ENCODE measurements at places on chromosomes 2 and 18.

- DNase-seq, result no peak
Observed at GRCh38 chr18:77967791-77968190, 718.1 kb downstream of the GALR1 start.

GRCh38 chr18:37362158-37362890 lies 203.3 kb downstream of the CELF4 start:
- DNase-seq, result no peak

- DNase-seq, result no peak
Observed at GRCh38 chr2:177074099-177074710, 138.4 kb upstream of the HNRNPA3 start.

GRCh38 chr2:140679752-140680151 lies 1451.1 kb downstream of the LRP1B start:
- DNase-seq, result no peak

DNA sequence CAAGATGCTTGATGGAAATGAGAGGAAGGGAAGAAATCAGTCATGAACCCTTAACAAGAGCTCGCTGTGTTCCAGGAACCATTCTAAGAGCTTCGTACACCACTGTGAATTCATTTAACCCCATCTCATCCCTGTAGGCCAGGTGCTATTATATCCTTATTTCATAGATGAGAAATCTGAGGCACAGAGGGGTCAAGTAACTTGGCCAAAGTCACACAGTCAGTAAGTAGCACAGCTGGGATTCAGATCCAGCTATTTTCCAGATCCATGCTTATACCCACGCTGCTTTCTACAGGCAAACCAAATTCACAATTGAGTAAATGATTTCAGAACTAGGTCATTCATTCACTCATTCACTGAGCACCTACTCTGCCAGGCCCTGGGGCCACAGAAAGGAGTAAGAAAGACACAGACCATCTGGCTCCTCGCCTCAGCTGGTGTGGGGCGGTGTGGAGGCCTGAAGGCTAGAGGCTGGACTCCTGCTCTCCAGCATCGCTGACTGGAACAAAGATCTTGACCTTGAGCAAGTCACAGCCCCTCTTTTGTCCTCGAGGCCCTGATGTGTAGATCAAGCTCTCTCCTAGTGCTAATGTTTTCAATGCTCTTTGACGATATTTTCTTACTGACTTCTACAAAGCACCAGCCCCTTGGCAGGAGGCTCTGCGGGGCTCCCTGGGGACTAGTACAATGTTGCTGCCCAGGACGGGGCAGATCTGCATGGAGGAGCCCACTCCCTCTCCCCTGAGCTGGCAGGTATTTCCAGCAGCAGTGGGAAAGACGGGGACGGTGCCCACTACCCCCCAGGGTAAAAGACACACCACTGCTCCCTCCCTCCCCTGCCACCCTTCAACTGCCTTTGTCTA lies 26.5 kb downstream of the STEAP3 start:
- DNase-seq, result no peak

DNA sequence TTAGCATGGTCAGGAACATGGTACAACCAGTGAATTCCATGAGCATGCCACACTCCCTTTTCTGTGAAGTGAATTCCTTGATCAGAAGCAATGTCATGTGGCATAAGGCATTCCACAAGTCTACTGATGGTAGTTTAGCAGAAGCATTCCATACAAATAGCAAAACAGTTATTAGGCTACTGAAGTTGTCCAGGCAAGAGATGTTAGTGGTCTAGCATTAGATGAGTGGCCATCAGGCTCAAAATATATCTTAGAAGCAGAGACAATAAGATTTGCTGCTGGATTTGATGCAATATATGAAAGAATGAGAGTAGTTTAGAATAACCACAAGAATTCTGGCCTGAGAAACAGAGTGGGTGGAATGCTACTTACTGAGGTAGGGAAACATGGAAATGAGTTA lies 355.3 kb upstream of the NRXN1 start:
- no peak for DNase-seq

GRCh38 chr2:143399631-143400069 lies 270.4 kb downstream of the ARHGAP15 start:
- DNase-seq, result no peak

DNA sequence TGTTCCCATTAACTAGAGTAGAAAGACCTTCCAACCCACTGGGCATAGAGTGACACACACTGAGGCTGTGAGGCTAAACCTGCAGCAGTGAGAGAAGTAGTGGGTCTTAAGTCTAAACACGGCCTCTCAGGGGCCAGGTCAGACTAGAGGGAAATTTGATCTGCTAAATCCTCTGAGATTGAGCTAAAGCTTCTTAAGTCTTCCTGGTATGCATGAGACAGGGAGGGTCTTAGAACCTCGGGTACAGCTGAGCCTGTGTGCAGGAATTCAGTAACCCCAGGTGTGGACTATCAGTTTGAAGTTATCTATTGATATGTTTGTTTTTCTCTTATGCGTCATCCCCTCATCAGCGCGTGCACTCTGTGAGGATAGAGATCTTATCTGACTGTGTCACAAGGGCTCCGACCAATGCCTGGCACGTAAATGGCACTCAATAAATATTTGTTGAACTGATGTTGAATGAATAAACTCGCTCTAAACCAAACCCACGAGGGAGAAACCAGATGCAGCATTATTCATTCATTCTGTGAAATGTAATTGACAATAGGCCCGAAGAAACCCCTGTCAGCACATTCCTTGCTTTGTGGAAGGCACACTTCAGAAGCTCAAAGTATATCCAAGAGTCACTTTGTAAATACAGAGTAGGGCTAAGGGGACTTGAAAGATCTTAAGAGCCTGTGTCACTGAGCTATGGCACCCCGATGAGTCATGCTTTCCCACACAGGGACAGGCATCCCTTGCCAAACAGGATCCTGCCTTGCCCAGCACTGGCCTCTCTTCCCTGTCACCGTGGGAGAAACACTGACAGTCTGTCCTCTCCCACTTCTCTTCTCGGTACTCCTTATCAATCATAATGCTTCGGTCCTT lies 21.7 kb upstream of the RAB10 start:
- DNase-seq, result no peak

GRCh38 chr2:65121-65520 lies 18.8 kb upstream of the FAM110C start:
- DNase-seq, result no peak

GRCh38 chr2:240639566-240639965 lies 14.3 kb downstream of the GPR35 start:
- DNase-seq, result peak; percentile 10

GRCh38 chr2:95759481-95760246 lies 167.9 kb downstream of the TRIM43 start:
- no peak for DNase-seq

GRCh38 chr2:82852787-82853186 lies 1606.3 kb downstream of the SUCLG1 start:
- no peak for DNase-seq

DNA sequence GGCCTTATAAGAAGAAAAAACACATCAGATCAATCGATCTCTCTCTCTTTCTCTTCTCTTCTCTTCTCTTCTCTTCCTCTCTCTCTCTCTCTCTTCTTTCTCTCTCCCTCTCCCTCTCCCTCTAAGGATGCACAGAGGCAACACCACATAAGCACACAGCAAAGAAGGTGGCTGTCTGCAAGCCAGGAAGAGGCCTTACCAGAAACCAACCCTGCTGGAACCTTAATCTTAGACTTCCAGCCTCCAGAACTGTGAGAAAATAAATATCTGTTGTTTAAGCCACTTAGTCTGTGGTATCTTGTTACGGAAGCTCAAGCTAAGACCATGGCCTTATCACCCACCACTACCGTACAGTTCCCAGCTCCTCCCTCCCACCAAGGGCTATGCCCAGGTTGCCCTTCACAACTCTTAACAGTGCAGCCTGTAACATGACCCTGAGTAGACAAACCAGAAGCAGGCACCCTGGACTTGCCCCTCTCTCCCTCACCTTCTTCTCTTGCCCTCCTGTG lies 25.2 kb upstream of the TMEM237 start:
- DNase-seq, result no peak

- DNase-seq, result no peak
Observed at GRCh38 chr2:42602218-42602875, 33.9 kb downstream of the MTA3 start.

DNA sequence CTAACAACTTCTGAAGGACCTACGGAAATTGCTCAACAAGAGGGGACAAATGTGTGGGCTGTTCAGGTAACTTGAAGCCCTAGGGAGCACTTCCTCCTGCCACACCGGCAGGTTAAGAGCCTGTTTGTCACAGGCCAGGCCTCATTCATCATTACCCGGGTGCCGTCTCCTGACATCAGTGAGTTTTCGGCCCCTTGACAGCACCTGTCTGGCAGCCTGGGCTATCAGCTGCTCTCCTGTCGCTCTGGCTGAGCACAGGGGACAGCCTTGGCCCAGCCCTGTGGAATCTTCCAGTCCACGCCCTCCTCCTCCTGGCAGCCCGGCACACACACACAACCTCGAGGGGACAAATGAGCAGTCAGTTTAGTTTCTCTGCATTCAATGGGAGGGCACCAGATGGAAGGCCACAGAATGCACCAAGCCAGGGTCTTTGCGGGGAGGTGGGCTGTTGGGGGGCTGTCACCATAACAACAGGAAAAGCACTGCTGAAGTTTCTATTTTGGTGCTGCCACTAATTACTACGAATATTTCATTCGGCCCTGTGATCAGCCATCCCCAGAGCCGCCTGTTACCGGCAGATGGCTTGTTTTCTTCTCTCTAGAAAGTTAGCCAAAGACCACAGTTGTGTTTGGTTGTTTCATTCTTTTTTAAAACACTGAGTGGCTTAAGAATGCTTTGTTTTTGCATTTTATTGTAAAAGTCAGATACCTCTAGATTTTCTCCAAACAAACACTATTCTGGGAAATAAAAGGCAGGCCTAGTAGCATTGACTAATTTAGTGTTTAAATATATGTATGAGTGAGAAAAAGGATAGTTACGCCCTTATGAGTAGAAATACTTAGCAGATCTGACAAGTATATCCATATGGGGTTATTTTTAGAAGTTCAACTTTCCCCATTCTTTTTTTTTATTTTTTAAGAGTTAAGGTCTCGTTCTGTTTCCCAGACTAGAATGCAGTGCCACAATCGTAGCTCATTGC lies 189.9 kb upstream of the NDUFV2 start:
- no peak for DNase-seq

- DNase-seq, result no peak
Observed at GRCh38 chr2:182716650-182716979, 558 bp downstream of the DNAJC10 start.

GRCh38 chr2:102523651-102524050 lies 50.6 kb downstream of the SLC9A4 start:
- no peak for DNase-seq

GRCh38 chr2:25831746-25832449 lies 46.4 kb downstream of the ASXL2 start:
- no peak for DNase-seq

- DNase-seq, result no peak
Observed at GRCh38 chr2:226439337-226439736, 360.3 kb downstream of the IRS1 start.

DNA sequence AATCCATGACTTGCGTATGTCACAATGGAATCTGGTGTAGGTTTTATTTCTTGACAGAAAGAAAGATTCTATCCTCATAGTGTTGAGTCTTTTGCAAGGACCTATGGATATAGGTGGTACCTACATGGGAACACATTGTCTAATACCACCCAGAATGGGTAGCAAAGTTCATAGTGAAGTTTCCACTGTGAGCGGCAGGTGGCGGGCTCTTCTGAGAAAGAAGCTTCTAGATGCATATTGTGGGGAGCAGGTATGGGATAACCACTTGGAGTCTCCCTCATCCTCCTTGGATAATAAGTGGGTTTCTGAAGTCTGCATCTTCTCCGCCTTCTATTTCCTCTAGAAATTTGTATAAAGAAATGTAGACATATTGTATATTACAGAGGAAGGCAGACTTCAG lies 44.9 kb downstream of the LINC00305 start:
- no peak for DNase-seq

DNA sequence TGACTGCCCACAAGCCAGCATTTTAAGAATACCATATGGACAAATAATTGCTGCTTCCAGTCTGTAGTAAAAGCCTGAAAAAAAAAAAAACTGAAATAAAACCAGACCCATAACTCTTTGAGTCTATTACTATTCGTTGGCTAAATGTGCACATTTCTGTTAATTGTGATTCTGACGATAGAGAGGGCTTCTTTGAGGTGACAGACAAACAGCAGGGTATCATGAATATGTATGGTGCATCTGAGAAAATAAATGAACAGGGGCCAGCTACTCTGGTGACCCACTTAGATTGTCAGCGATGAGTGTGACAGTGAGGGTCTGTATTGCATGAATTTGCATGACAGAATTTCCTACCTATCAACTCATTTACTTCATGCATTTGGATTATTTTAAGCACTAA lies 427.8 kb upstream of the SOX11 start:
- DNase-seq, result no peak

- no peak for DNase-seq
Observed at GRCh38 chr2:33104726-33105125, 158.0 kb downstream of the LTBP1 start.

DNA sequence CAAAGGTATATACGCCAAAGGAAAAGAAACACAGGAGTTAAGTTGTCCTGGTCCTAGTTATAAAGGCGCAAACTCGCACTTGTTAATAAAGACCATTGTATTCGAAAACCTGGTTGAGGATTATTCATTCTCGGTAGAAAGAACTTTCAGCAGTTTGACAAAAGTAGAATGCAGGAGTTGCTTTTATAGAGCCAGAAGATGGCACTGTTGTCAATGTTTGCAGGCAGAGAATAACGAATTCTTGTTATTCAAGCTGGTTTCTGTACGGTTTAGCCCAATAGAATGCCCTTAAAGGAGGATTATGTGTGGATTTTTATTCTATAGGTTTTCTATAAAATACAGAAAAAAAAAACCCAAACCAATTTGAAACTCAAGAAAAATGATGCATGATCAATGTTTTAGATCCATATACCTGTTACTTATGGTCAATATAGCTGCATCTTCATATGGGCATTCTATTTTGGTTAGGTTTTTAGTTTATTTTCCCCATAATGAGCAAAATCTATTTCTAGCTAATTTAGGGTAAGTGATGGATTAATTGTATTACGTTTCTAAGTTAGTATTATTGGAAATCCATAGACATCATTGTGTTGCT lies 510.3 kb downstream of the PLCL1 start:
- DNase-seq, result no peak

GRCh38 chr2:170076189-170076588 lies 101.8 kb upstream of the MYO3B start:
- DNase-seq, result no peak

DNA sequence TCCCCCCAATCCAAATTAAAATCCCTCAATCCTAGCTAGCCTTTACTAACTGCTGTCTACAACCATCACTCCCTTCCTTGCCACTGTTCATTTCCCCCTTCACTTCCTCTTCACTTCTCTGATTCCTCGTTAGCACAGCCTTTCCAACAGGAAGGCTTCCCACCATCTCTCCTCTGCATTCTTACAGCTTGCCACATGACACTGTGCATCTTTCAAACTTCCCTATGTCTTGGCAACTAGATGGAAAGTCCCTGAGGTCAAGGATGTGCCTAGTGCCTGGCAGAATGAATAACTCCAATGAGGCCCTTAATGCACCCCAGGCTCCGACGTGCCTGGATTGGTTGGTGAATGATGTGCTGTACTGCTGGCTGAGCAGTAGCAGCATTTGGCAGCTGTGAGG lies 15.2 kb downstream of the SAP130 start:
- no peak for DNase-seq

- DNase-seq, result no peak
Observed at GRCh38 chr2:53127061-53127650, 640.4 kb upstream of the CHAC2 start.
